ENCODE measurements at places on chromosomes 16 and 17. TPM values are rescaled to one million over a fixed set of nuclear protein-coding genes. Genes with fewer than 3 reads are reported as not detected.

- DNase-seq: no peak
Observed at GRCh38 chr16:88798772-88799455, 4.7 kb upstream of the CDT1 start.

- no peak for DNase-seq
Observed at GRCh38 chr16:15517743-15518377, 83.5 kb downstream of the BMERB1 start.

DNA sequence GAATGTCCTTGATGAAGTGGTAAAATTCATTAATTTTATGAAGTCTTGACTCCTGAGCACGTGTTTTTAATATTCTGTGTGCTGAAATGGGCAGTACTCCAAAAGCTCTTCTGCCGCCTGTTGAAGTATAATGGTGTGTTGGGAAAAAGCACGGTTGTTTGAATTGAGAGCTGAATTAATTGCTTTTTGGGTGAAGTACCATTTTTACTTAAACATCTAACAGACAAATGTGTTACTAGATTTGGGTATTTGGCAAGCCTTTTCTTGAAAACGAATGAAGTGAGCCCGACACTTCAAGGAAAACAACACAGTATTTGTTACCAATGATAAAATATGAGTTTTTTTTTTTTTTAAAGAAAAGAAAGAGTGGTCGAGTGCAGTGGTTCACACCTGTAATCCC lies 22.5 kb downstream of the WWP2 start:
- no peak for DNase-seq

GRCh38 chr17:55286681-55287589 lies 22.2 kb downstream of the HLF start:
- DNase-seq: no peak

GRCh38 chr16:20410121-20410723 lies 888 bp downstream of the ACSM5 start:
- no peak for DNase-seq

- DNase-seq: no peak
Observed at GRCh38 chr17:7969433-7969832, 33.0 kb upstream of the GUCY2D start.

DNA sequence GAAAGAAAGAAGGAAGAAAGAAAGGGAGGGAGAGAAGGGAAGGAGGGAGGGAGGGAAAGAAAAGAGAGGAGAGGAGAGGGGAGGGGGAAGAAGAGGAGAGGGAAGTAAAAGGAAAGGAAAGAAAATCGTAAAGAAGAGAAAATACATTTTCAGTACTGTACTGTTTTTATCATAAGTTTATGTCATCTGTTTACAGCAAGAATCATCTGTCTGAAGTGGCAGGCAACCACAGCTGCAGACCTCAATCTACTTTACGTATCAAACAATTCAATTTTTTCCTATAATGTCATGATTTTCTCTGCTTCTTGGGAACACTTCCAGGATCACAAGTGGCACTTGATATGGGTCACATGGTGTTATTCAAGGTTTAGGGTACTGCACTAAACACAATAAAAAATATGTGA lies 58.3 kb downstream of the USP32 start:
- DNase-seq: no peak

- DNase-seq: no peak
Observed at GRCh38 chr17:59815965-59816364, 76.8 kb downstream of the TUBD1 start.

DNA sequence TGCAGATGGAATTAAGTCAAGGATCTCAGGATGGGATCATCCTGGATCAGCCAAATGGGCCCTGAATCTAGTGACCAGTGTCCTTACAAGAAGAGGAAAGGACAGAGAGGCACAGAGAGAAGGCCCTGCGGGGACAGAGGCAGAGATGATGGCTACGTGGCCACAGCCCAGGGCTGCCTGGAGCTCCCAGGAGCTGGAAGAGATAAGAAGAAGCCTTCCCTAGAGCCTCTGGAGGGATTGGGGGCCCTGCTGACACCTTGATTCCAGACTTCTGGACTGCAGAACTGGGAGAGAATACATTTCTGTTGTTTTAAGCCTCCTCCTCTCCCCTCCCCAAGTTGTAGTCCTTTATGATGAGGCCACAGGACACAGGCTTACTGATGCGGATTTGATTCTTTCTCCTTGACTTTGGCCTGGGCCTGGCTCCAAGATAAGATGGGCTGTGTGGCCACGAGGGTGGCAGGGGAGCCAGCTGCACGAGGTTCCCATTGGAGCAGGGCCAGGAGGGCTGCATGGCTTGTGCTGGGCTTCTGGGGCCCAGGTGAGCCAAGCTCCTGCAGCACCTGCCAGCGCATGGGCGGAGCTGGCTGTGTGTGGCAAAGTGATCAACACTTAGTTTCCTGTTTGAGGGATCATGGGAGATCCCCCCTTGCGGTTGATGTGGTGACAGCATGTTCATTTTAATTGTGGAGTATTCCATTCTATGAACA lies 146.1 kb downstream of the IRF8 start:
- no peak for DNase-seq

- DNase-seq: no peak
Observed at GRCh38 chr17:60383379-60383778, 8.6 kb downstream of the USP32 start.

DNA sequence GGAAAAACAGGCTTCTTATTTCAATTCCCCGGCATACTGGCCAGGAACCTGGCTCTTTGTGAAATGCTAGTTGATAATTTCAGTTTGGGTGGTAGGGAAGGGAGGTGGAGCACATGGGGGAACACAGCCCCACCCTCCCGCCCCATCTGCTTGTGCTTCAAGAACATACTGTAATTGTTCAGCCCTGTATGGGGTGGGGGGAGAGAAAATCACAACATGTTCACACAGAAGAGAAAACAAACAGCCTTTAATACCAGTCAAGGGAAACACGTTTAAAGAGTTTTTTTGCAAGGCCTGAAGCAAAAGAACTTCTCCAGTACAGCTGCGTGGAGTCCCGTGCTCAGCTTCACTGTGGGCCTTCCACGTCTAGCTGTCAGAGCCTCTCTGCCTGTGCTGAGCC lies 59.7 kb downstream of the SHISA6 start:
- DNase-seq: no peak

DNA sequence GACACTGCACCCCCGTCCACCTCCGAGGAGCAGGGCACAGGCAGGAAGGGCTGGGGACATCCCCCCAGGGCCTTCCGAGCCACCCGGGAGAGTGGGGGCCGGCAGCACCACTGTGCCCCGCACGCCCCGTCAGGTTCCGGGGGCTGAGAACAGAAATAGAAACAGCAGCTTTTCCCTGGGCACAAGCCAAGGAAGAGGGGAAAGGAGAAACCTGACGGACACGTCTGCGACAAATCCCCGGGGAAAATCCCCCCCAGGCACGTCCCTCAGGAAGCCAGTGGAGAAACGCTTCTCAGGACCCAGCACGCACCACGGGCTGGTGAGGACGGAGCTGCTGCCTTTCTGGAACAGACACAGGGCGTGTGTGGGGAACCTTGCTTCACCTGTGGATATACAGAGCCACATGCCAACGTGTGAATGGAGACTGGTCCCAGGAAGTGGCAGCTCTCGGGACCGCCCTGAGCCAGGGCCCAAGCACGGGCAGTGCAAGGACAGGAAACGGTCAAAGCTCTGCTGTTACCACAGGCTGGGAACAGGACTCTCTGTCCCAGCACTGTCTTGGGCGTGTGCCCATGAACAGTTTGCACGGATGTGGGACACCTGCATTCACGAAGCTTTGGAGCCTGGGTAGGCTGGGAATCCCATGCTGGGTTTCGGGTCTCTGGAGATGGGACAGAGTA lies 1.2 kb upstream of the TMEM204 start:
- DNase-seq: no peak

GRCh38 chr17:38395090-38395489 lies 33.2 kb upstream of the ARHGAP23 start:
- no peak for DNase-seq

DNA sequence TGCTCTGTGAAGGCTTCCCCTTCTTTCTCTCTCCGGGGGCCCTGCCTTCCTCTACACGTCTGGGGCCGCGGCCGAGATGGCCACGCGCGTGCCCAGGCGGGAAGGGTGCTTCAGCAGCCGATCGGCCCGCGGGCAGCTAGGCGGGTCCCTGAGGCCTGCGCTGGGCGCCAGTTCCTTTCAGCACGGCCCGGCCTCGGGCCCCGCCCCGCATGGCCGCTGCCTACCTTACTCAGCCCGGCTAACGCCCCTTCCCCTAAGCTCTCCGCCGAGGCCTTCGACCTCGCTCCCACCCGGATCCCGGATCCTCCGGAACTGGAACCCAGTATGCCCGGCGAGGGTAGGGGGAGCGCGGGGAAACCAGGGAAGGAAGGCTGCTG lies 335 bp downstream of the TMEM11 start:
- no peak for DNase-seq

- DNase-seq: no peak
Observed at GRCh38 chr17:79331492-79331891, 256.9 kb downstream of the ENGASE start.

DNA sequence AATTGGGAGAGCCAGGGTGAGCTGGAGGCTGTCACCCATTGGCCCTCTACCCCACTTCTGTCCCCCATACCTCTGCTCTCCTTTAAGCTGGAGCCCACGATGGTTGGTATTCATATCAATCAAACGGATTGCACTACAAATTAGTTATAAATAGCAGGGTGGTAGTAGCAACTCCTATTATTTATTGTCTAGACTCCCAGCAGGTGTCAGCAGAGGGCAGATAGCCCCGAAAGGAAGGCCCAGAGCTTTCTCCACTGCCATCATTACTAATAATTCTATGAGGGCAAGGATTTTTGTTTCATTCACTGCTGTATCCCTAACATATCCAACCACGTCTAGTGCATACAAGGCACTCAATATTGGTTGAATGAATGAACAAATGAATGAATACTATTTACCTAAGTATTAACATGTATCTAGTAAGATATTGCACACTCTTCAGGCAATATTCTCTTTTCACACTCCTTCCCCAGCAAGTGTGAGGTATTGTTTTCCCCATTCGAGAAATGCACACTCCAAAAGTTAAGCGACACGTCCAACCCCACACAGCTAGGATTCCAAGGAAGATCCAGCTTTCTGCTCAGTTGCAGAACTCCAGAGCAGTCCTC lies 6.3 kb downstream of the C17orf50 start:
- no peak for DNase-seq

GRCh38 chr17:77506371-77506991 lies 365.7 kb downstream of the SEC14L1 start:
- DNase-seq: no peak

DNA sequence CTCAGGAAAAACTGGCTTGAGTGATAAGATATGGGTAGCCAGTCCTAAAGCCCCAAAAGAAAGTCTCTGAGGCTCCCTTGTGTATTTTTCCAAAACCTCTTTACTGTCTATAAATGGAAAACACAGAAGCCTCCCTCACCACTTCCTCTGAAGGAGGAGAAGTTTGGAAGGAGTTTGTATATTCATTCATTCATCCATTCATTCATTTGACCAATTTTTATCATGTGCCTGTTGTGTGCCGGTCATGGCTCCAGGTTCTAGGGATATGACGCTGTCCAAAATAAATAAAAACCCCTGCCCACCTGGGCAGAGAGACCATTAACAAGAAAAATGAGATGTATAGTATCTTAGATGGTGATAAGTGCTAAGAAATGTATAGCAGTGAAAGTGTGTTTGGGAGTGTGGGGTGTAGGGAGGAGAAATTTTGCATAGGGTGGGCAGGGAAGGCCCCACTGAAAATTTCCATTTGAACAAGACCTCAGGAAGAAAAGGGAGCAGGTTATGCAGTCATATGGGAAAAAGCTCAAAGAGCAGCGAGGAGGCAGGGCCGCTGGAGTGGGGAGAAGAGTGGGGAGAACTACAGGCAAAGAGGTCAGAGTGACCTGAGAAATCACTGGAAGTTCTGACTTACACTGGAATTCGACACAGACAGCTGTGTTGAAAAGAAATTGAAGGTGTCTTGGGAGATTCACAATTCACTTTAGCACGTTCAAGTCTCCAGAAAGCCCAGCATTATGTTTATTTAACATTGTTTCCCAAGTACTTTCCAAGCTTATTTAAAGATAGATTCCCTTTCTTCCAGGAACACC lies 6.1 kb upstream of the WIPI1 start:
- DNase-seq: no peak

- DNase-seq: no peak
Observed at GRCh38 chr17:49616601-49617131, 41.0 kb downstream of the NXPH3 start.

GRCh38 chr17:38704606-38705522 lies at the start of gene MLLT6:
Gene MLLT6, plus strand, starts transcription at chr17:38705273. Its CDS starts 360 bp downstream, at chr17:38705633.
- DNase-seq: no peak

DNA sequence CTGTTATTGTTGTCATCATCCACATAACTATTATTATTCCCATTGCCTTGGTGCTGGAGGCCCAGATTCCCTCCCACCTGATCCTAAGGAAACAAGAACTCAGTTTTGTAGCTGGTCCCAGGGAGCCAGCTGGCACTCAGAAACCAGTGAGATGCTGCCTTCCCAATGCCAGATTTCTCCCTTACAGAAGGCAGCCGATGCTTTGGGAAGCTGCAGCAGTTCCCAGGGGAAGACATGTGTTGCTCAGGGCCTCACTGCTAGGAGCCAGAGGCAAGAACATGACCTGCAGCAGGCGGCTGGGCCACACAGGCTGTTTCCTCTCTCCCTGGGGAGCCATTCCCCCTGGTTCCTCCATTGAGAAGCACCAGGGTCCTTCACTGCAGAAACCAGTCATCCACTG lies 59.9 kb upstream of the GRIN2A start:
- DNase-seq: no peak

DNA sequence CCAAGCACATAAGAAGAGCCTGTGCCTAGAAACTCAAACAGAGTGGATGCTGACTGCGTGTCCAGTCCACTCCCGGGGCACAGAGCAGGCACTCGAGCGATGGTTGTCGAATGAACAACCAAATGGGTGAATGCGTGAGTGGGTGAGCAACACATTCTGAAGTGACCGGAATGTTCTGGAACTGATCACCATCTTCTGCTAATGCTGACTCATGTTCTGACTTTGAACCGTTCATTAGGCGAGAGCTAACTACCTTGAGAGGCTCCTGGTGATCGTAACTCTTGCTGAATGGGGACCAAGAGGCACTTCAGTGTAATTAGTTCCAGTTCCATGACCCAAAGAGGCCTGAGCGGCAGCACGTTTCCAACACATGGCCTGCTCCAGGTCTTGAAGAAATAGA lies 37.9 kb downstream of the IRF8 start:
- no peak for DNase-seq

The ITGA2B gene
- total RNA-seq: 2.0 TPM

The KRT25 gene
- not detected for total RNA-seq

The CDK3 gene
- total RNA-seq: 3.2 TPM

The KRT39 gene
- not detected for total RNA-seq

The NT5M gene
- total RNA-seq: 3.2 TPM

The TERB1 gene
- not detected for total RNA-seq

The SCARF1 gene
- 26.3 TPM for total RNA-seq

All from vagina (tissue), 2 donors.